ENCODE measurements at places on chromosomes 3 and 15.

GRCh38 chr3:51637941-51638471, 33.0 kb upstream of the TEX264 start:
- no peak for DNase-seq

DNA sequence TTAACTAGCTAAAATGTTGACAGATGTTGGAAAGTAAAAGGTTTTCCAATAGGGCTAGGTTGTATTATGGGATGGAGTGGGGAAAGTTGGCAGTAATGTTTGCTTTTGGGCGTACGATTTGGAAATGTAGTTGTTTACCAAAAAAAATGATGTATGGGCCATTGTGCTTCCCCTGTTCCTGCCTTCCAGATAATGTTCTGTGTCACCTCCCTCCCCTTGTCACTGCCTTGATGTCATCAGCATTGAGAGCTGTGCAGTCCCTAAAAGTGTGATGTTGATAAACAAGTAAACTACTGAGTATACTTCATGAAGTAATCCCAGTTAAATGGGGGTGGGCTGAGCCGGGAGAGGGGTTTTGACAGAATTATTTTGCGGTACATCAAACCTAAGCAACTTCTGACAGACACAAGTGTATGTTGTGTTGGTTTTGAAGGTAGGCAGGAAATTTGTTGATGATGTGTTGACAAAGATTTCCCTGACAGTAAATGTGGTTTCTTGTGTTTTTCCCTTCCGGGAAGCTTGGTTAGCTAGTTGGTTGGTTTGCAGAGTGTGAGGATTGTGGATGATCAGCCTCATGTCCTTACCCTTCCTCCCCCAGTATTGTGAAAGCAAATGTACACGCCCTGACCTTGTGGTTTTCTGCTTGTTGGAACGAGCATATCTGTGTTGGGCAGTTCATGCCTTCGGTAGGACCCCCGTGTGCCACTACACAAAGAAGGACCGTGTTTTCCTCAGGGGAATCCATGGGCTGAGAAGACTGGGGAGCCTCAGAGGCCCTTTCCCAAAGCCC, 87.3 kb downstream of the PGPEP1L start:
- no peak for DNase-seq

DNA sequence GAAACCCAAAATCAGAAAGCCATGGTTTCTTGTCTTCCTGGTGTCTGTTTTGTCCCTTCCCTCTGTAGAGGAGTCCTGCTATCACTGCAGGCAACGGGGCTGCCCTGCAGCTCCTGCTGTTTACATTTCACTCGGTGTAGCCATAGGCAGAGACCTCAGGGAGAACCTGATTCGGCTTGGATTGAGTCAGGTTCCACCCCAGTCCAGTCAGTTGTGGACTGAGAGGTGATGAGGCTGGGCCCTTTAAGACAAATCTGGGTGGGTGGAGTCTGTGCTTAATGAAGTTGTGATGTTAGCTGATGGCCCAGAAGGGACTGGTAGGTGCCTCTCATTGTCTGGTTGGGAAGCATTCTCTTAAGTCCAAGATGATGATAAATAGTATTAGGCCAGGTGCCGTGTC, 35.7 kb downstream of the FLNB start:
- DNase-seq, result no peak

GRCh38 chr15:27481768-27482167, 510.8 kb downstream of the GABRG3 start:
- no peak for DNase-seq

DNA sequence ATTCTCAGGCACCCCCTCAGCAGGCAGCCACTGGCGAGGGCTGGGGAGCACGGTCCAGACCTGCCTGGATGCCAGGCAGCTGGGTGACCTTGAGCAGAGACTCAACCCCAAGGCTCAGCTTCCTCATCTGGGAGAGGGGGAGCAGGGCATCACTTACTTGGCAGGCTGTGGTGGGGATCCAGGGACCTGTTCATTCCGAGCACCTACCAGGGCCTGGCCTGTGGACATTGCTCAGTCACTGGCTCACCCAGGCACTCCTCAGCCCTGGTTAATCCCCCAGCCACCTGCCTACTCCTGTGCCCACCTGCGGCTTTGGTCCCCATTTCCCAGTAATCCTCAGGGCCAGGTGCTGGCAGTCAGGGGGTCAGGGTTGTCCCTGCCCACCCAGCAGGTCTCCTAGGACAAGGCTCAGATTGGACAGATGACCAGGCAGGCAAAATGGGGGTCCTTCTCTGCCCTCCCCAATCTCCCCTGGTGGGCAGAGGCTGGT, 9.3 kb upstream of the RPL29 start:
- no peak for DNase-seq

DNA sequence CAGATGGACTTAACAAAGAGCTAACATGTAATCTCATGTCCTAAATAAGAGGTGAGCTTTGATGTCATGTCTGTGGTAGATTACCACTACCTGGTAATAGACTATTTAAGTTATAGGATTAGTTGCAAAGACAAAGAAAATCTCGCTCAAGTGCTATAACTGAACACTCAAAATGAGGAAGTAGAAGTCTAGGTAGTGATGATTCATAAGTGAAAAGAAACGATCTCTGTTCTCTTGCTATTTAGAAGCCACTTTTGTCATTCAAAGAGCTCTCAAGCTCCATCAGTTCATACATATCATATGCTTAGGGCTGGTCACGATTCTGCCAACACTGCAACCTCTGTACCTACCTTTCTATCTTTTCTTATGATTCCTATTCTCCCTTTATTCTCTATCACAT, 110.9 kb downstream of the EDEM1 start:
- no peak for DNase-seq

DNA sequence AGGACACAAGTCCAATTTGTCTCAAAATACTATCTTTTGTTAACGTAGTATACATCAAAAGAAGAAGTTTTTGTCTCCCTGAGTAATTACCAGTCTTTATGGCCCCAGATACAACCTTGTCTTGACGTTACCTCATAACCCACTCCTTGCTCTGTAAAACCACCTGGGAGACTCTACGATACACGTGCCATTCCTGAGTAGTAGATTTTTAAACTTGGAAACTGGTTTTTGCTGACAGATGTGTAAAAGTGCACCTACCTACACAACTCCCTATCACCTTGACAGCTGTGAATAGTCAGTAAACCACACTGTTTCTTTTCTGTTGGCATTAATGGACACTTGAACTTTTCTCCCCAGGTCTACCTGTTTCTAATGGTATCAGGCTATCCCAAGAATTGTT, 51.7 kb upstream of the RARB start:
- DNase-seq, result no peak

DNA sequence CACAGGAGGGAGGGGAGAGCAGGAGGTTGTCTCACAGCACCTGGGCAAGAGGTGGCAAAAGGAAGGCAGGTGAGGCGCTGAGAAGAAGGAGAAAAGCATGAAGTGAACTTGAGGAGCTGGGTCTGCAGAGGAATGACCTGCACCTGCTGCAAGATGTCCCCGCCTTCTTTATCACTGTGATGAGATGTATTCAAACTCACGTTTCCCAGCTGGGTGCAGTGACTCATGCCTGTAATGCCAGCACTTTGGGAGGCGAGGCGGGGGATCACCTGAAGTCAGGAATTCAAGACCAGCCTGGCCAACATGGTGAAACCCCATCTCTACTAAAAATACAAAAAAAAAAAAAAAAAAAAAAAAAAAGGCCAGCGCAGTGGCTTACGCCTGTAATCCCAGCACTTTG, 22.2 kb upstream of the ZNF710 start:
- DNase-seq, result no peak

GRCh38 chr3:142935963-142936362, 27.5 kb downstream of the PAQR9 start:
- DNase-seq, result no peak

DNA sequence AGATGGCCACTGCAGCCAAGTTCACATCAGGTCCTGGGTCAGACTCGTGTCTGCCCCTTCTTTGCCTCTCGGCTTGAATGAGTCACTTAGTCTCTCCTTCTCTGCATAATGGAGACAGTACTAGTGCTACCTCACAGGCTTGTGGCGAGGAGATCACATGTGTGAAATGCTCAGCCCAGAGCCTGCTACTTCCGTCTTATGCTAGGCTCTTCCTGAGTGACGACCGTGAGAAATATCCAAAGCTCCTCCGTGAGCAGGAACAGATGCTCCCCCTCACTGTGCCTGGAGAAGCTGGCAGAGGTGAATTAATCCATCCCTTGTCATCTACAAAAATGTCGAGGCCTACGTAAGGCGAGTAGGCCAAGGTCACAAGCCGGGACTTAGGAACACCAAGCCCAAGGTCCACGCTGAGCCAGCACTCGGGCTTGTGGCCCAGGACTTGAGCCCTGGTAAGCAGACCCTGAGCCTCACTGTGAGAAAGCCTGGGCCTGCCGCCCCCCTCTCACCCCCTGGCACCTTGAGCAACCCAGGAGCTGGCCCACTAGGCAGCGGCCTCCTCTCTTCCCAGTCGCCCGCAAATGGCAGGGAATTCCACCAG, 17.9 kb downstream of the PAK6 start:
- no peak for DNase-seq
